ENCODE measurements at places on chromosomes 5 and 9.
A peak's percentile ranks its signal among the peaks of the same experiment; 100 is the strongest.

GRCh38 chr9:131635285-131635684 is 90.0 kb downstream of the PRRT1B start:
- peak; percentile 85 for DNase-seq

DNA sequence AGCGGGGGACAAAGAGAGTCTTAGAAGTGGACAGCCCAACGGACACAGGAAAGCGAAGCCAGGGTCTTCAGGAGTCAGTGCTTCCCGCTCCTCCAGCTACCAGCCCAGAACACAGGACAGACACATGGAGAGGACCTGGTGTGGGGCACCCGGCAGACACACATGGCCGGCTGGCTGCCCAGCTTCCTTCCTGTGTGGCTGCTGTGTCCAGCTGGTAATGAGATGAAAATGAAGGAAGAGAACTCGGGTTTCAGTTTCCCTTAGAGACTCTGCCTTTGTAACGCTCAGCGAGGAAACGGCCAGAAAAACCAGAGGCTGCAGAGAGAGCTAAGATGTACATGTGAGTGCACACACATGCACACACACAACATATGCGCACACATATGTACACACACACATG is 87.5 kb downstream of the SECISBP2 start:
- no peak for DNase-seq

DNA sequence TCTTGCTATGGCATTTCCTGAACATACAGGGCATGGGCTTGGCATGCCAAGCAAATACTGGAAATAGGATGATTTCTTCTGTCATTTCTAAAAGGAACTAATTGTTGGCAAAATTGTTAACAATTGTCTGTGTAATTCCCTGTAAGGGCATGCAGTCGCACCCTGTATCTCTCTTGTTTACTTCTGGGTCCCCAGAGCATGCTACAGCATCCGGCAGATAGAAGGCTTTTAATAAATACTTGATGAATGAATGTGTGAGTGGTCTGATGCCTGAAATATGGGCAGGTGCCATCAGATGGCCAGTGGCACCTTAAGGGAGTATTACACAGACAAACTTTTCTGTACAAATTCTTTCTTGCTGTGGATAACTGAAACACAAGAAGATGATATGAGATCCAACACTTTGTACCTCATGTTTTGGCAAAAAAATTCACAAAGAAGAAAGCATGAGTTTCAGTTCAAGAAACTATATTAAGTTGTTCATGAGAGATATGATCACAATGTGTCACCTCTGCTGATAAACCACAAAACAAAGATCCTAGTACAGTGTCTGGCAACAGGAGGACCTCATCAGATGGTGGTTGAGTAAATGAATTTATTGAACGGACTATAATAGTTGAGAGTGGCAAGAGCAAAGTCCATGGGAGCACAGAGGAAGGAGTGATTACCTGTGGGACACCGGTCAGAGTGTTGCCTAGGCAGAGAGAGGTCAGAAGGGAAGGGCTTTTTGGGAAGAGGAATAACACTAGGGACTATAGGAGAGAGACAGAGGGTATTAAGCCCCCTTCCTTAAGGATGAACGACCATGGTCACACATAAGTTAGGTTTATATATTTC is 194.2 kb downstream of the ATP10B start:
- no peak for DNase-seq

- peak; percentile 10 for DNase-seq
Measured at GRCh38 chr9:133374612-133375115, 1.2 kb downstream of the SURF4 start.

- peak; percentile 88 for DNase-seq
Measured at GRCh38 chr5:145587710-145588109, 247.4 kb downstream of the PRELID2 start.

GRCh38 chr5:180001136-180001535 is 70.4 kb downstream of the RNF130 start:
- no peak for DNase-seq

- no peak for DNase-seq
Measured at GRCh38 chr9:137924169-137924568, 46.6 kb downstream of the CACNA1B start.

DNA sequence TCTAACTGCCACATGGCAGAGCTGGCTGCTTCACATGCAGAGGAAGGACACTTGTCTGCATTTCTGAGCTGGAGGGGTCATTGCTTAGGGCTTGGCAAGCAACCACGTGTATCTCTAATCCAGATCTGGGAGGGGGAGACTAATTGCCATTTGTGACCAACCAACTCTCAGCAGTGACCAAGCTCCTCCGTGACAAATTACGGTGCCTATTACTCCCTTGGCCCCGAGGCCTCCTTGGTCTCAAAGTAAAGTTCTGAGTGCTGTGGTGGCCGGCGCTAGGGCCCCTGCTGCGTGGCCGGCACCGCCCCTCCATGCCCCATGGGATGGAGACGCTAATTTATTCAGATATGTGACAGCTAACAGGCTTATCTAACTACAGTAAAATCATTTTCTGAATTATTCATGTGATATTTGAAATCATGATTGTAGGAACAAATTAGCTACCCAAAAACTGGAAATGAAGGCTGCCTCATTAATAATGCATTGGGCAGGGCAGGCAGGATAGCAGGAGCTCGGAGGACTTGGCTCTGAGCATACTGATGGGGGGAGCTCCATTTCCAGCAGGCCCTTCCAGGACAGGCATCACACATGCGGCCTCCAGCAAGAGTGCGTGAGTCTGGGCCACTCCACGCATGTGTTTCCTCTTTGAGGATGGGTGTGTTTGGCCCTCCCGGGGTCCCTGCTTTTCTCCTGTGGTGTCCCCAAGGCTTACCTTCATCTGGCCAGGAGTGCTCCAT is 67.7 kb downstream of the C5orf15 start:
- DNase-seq = no peak

DNA sequence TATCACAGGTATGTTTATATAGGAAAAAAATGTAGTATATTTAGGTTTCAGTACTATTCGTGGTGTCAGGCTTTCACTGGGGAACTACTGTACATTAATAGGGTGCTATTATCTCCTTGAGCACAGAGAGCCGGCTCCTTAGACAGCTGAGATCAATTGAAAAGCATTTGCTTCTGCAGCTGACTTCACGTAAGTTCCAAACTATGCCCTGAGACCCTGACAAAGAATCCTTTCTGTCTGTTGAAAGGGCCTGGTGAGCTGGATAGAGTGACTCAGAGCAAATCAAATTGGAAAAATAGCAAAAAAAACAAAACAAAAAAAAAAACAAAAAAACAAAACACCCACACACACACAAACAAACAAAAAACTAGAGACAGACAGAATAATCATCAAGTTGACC is 652.0 kb downstream of the MTRR start:
- DNase-seq = no peak

DNA sequence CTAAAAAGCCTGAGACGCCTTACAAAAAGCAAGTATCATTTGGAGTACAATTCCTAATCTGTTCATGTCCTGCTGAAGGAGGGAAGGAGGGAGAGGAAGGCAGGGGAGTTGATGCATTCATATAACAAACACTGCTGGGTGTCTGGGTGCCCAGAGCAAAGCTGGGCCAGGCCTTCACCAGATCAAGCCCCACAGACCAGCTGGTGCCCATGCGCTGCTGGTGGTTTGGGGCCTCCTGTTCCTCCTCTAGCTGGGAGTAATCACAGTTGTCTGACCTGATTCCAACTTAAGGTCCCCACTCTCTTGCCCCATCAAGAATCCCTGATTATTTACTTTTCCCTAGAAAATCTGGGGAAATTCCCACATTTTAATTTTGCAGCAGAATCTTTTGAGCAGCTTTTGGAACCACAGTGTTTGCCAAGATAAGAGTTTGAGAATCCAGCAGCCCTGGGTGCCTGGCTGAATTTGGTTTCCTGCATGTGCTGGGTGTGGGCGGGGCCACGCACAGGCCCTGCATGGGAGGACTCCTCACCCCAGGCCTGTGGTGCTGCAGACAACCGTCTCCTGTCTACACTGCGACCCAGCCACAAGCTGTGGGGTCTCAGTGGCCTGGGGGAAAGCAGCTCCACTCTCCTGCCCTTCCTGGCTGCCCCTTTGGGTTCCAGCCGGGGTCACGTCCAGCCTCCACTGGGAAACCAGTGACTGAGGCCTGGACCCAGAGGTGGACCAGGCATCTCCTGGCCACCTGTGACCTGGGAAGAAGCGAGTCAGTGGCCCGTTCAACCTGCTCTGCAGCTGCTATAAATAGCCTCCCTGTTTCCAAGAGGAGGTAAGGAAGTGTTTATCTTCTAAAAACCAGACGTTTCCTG is 47.5 kb downstream of the NEURL1B start:
- DNase-seq = no peak

GRCh38 chr5:138911441-138911840 is 36.3 kb upstream of the LRRTM2 start:
- no peak for DNase-seq

DNA sequence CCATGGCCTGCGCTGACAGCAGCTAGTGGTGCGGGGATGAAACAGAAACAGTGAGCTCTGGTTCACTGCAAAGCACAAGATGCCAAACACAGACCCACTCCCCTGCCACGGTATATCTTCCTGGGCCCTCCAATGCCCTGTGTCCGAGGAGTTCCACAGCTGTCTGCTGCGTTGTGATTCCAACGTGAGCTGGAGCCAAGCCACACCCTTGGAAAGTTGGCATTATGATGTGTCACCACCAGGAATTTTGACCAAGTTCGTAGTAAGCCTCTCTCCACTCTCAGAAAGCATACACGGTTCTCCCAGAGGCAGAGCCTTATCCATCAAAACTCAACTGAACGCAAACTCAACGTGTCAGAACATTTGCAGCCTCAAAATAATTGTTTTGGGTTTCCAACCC is 55.6 kb downstream of the MACROH2A1 start:
- DNase-seq = no peak

DNA sequence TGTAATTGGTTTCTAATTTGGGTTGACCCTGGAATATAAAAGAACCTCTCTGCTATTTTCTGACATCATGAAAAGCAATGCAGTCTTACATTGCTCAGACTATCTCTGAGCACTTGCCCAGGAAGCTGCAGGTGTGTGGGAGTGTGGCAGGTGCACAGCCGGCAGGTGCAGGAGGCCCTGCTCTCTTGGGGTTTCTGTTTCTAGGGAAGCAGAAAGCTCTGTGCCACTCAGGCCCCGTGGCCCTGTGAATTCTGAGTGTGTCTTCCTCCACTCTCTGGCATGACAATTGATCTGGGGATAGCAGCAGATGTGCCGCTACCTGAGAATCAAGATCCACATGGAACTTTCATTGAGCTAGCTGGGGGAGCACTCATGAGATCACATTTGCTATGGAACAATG is 45.7 kb upstream of the IRX2 start:
- DNase-seq = no peak

- DNase-seq = no peak
Measured at GRCh38 chr5:82719368-82719767, 357.8 kb downstream of the TMEM167A start.

DNA sequence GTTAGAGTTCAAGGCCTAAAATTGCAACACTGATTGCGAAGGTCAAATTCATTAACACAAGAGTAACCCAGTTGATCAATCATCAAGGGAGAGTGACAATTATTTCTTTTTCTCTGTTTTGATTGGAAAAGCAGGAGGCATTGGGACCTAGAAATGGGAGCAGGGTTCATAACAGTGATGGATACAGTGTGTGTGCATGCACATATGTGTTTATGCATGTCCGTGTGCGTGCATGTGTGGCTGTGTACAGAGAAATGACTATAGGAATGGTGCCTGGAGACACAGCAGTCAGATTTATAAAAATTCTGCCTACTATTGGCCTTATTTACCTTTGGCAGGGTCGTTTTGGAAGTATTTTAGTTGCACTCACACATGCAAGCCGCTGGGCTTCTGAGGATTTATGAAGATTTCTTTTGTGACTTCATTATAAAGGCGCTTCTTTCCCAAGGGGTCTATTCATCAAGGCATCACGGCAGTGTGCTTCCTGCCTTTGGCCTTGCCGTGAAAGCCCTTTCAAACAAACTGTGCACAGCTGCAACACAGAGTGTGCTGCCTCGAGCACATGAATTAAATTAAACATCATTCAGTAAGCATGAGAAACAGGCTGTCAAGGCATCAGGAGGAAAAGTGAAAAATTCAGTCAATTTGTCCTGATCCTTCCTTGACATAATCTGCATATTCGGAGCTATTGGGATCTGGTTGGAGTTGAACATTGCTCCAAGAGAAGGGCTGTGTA is 122.8 kb upstream of the PUM3 start:
- no peak for DNase-seq

GRCh38 chr5:24177821-24178220 is 467.0 kb downstream of the CDH10 start:
- DNase-seq = no peak

DNA sequence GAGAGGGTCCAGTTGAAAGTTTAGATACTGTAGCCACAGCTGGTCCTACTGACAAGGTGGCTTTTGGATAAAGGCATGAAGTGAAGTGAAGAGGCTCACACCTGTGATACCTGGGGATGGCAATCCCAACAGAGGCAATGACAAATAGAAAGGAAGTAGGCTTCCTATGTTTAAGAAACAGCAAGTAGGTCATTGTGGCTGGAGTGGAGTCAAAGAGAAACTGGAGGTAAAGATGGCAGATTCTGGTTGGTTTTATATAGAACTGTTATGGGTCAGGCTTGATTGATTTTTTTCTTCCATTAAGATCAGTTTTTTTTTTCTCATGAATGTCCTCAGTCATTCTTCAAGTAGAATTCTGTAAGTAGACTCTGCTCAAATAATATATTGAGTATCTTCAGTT is 79.5 kb downstream of the ANXA1 start:
- no peak for DNase-seq

- peak; percentile 20 for DNase-seq
Measured at GRCh38 chr9:71683598-71684235, 84.6 kb downstream of the CEMIP2 start.

DNA sequence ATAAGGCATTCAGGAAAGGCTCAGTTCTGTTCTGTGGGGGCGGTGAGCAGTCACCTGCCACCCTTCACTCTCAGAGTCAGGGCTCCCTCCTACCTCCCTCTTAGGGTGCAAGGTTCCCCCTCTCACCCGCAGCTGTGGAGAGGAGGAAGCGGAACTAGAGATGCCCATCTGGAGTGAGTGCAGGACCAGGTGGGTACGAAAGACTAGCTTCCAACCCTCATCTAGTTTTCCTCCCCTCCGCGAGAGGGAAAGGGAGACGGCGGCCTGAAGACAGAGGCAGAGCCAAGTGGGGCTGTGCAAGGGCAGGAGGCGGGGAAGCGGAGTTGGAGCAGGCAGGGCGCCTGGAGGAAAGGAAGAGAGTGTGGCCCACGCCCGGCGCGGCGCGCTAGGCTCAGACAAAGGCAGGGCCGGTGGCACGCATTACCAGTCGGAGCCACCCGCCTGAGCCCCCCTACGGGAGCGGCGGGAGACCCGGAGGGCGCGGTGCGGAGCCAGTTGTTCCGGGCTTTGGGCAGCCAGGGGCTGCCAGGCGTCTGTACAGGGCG is 7.3 kb downstream of the PRR7 start:
- no peak for DNase-seq

GRCh38 chr9:129506041-129506440 is 114.9 kb downstream of the C9orf50 start:
- DNase-seq = no peak

DNA sequence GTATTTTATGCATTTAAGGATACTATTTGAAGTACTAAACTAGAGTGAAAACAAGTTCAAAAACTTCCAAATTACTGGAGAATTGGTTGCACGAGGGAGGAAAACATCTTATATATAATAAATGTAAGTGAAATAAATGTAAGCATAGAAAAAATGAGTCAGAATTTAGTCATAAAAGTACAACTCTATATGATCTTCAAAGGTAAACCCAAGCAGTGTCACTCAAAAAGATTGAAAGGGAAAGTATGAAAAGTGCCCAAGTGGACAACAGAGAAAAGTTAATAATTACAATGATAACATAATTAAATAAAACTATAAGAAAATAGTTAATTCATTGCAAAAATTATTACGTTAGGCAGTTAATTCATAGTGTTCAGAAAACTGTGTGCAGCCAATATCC is 2288.5 kb upstream of the C9orf72 start:
- DNase-seq = no peak

GRCh38 chr5:77267496-77267895 is 57.0 kb downstream of the PDE8B start:
- no peak for DNase-seq
